Tibial nerve (tissue), 4 donors: ENCODE measurements at places on chromosomes 16 and 17. TPM values are rescaled to one million over a fixed set of nuclear protein-coding genes. Genes with fewer than 3 reads are reported as not detected.
A peak's percentile ranks its signal among the peaks of the same experiment; 100 is the strongest.

The BRIP1 gene
- total RNA-seq = 1.2 TPM

DNA sequence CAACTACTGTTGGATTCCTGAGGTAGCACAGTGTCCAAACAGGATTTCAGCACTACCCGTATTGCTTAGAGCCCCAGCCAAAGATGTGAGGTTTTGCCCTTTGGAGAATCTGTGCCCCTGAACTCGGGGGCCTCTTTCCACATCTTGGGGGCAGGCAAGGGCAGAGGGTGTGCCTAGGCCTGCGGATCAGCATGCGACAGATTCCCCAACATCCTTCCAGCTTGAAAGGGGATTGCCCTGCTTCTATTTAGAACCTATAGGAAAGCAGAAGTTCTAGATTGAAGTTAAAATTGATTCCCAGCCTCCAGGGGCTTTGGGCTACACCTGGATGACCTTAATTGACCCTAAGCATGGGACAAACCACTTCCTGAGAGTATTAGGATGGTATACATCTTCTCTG is 19.6 kb downstream of the NOD2 start:
- H3K4me3 ChIP-seq = no peak overlapping the region
- H3K36me3 ChIP-seq = no peaks in the 10 kb centered on the region
- no peaks in the 10 kb centered on the region for H3K27me3 ChIP-seq
- no peak for DNase-seq
- no peak overlapping the region for H3K27ac ChIP-seq
- H3K4me1 ChIP-seq = no peaks in the 10 kb centered on the region

The CA5A gene
- total RNA-seq = not detected

DNA sequence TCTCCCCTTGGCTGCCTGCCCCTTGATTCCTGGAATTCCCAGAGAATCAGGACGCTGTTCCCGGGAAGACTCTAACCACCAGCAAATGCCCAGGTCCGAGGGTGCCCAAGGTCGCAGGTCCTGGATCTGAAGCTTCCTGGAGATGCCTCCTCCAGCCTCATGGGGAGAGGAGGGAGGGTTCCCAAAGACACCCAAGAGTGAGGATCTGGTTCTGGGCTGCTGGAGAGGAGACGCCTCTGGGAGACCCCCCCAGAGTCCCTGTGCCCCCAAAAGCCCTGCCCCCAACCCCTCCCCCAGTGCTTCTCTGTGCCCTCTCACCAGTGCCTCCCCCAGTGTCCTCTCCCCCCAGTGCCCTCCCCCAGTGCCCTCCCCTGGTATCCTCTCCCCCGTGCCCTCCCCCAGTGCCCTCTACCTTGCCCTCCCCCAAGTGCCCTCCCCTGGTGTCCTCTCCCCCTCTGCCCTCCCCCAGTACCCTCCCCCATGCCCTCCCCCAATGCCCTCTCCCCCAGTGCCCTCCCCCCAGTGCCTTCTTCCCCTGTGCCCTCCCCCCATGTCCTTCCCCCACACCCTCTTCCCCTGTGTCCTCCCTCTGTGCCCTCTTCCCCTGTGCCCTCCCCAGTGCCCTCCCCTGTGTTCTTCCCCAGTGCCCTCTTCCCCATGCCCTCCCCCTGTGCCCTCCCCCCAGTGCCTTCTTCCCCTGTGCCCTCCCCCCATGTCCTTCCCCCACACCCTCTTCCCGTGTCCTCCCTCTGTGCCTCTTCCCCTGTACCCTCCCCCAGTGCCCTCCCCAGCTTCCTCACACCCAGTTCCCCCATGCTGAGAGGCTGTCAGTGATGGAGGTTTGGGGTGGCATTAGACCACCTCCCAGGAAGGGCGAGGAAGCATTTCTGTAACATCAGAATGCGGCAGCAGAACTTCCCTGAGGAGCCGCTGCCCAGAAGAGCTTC is 6.3 kb upstream of the SECTM1 start:
- peaks cover 8% of the 10 kb centered on the region for H3K27me3 ChIP-seq
- no peaks in the 10 kb centered on the region for H3K36me3 ChIP-seq
- H3K4me3 ChIP-seq = peak overlapping the region; percentile 12
- H3K4me1 ChIP-seq = peaks cover 26% of the 10 kb centered on the region

- no peaks in the 10 kb centered on the region for H3K4me1 ChIP-seq
- no peak for DNase-seq
- H3K27ac ChIP-seq = no peak overlapping the region
- H3K4me3 ChIP-seq = no peak overlapping the region
Measured at GRCh38 chr17:57705921-57706695, 39.0 kb downstream of the CCDC182 start.

DNA sequence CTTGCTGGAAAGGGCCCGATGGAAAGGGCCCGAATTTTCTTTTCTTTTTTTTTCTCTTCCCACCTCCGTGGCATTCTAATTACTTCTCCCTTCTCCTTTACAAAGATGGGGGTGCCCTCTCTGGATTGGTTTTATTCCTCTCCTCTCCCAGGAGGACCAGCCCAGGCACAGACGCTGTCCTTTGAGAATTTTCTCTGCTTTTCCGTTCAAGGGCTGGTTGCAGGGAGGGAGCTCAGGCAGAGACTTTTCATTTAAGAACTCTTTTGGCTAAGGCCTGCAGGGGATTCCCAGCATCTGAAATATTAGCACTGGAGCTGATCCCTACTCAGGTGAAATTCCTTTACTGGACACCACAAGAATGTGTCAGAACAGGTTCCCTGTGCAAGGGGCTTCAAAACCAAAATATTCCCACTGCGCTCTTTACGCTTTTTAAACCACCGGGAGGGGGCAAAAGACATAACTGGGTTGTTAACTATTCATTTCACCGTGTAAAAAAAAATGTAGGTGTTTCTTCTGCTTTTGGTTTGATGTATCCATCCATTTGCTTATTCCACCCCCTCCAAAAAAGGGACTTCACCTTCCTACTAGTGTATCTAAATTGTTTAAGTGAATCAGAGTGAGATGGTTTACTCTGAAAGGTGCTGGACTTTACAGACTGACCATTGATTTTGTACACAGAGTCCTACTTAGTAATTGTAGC is 1.4 kb downstream of the NFAT5 start:
- peak overlapping the region; percentile 96 for H3K27ac ChIP-seq
- no peak for DNase-seq
- H3K27me3 ChIP-seq = no peaks in the 10 kb centered on the region

DNA sequence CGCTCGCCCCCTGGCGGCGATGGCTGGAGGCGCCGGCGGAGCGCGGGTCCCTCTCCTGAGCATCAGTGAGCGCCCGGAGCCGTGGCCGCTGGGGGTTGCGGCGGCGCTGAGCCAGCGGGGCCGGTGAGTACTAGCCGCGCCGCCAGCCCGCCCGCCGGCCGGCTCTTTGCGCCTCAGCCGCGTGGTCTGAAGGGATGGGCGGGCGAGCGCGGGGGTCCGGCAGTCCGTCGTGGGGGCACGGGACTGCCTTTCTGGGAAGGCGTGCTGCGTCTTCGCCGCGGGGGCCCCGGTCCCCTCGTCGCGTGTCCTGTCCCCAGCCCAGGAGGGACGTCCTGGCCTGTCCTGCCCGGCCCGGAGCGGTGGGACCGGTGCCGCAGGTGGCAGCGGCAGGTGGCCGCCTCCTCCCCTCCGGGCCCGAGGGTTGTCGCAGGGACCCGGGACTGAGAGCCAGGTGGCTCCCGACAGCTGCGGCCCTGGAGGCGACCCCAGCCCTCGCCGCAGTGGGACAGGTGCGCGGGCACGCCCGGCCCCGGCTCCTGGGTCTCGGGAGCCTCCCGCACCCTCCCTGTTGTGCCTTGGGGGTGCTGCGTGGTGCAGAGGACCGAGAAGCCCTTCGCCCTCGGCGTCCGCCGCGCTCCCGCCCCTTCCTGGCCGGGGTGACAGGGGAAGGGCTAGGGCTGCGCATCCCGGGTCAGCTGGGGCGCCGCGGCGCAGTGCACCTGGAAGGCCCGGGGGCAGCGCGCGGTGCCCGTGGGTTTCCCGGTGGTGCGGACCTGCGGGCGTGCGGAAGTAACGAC is at the start of gene SPECC1:
Gene SPECC1 (plus strand): TSS at position 58 of the 797 bp plus-strand sequence. CDS start 87,293 bp downstream, outside the sequence.
- H3K4me3 ChIP-seq = peak within 1 kb of the TSS; percentile 94
- DNase-seq = peak; percentile 82
- H3K4me1 ChIP-seq = no peaks in the 10 kb centered on the region
- no peaks in the 10 kb centered on the region for H3K36me3 ChIP-seq
